Activated CD4-positive, alpha-beta T cell treated with anti-CD3 and anti-CD28 coated beads, Interleukin-2, Interleukin-6, amounts not matched to agents 100 ng/mL and 50 ng/mL, durations not matched to agents 16 hours and 8 hours (primary cell): ENCODE measurements at places on chromosomes 12 and 14.

GRCh38 chr12:44611538-44611937 lies 264.6 kb downstream of the NELL2 start:
- DNase-seq: no peak

- DNase-seq: no peak
Observed at GRCh38 chr12:65524666-65525065, 246.2 kb downstream of the MSRB3 start.

- DNase-seq: peak; percentile 77
Observed at GRCh38 chr14:72518809-72519377, 375.0 kb downstream of the DPF3 start.

GRCh38 chr12:52011602-52012214 lies 5.0 kb downstream of the TAMALIN start:
- no peak for DNase-seq

GRCh38 chr14:94342334-94342934 lies 19.3 kb upstream of the SERPINA6 start:
- peak; percentile 7 for DNase-seq

- peak; percentile 39 for DNase-seq
Observed at GRCh38 chr12:69284131-69284530, 44.8 kb downstream of the CPSF6 start.

GRCh38 chr12:40202095-40203059 lies 22.4 kb upstream of the LRRK2 start:
- DNase-seq: no peak

GRCh38 chr12:32248441-32249140 lies 141.9 kb downstream of the BICD1 start:
- DNase-seq: no peak

DNA sequence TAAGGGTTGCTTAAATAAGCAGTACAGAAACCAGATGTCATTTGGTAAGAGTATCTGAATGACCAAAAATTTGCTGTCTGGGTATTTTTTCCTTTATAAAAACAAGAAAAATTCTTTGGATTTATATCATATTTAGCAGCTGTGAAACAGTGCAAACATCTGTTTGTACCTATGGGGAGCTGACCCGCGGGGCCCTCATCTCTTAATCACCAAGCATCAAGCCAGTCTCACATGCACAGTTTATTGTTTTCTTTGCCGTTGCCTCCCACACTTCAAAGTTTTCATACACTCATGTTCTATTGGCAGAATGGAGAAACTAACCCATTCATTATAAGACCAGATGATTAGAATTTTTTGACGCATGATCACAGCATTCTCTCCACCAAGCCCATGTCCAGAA lies 142.2 kb downstream of the BMP4 start:
- no peak for DNase-seq
